ENCODE measurements at places on chromosomes 1 and 21.

DNA sequence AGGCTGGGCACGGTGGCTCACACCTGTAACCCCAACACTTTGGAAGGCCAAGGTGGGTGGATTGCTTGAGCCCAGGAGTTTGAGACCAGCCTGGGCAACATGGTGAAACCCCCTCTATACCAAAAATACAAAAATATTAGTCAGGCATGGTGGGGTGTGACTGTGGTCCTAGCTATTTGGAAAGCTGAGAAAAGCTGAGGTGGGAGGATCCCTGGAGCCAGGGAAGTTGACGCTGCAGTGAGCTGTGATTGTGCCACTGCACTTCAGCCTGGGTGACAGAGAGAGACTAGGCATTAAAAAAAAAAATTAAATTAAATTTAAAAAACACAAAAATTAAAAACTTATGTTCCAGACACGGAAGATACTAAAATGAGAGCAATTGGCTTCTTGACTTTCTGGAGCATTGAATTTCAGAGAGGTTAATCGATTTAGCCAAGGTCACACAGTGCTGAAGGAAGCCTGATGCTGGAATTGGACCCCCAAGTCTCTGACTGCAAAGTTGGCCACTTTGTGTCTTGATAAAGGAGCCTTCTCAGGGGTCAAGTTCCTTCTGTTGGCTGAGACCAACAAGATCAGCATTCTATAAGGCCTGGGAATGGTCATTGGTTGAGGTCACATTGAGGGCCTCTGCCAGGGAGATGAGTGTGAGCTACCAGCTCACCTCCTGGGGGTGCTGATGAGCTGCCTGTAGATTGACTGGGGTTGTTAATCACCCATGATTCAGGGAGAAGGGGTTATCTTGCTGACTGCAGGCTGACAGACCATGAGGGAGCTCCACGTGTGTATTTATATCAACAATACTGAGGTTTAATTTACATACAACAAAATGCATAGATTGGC is 54.3 kb downstream of the RPS6KA1 start:
- DNase-seq: no peak

GRCh38 chr1:107750364-107750959 is 214.5 kb downstream of the VAV3 start:
- peak; percentile 52 for DNase-seq

DNA sequence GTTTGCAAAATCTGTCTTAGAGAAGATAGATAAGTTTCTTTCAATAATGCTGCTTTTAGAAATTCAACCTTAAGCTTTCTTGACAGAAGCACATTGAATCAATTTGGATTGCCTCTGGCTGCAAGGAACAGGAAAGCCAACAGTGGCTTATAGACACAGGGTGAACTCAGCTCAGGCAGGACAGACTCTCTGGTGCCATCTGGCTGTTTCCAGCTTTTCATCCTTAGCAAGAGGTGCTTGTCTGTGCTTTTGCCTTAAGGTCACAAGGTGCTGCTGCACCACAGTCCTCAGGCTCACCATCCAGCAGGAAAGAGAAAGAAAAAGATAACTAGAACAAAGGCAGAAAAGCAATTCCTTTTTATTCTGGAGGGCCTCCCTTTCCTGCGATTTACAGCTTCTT is 93.7 kb upstream of the ETS2 start:
- DNase-seq: no peak

DNA sequence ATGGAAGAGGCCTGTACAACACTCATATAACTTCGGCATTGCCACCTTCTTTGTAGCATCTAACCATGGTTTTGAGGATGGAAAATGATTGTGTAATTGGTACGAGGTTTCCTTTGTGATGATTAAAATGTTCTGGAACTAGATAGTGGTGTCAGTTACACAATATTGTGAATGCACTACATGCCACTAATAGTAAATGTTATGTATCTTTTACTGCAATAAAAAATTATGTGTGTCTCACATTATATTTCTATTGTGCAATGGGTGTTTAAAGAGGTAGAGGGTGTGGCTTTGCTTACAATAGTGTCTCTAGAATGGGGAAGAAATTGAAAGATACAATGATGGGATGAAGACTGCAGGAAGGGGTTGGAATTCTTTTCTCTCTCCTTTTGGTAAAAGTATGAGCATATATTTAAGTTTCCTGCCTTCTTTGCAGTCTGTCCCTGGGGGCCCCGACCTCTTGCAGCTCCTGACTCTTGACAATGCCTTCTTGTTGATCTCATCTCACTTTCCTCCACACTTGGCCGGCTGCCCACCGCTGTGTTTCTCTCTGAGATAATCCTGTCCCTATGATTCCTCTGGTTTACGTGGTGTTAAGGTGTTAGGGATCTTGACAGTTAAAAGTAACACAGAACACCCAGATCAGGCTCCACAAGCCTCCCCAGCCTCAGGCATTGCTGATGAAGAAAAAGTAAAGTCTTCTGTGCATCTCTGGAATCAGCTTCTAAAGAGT is 39.3 kb downstream of the MTARC1 start:
- no peak for DNase-seq

- no peak for DNase-seq
These were observed 3.2 kb upstream of the BEST4 start for GRCh38 chr1:44790968-44791801.

DNA sequence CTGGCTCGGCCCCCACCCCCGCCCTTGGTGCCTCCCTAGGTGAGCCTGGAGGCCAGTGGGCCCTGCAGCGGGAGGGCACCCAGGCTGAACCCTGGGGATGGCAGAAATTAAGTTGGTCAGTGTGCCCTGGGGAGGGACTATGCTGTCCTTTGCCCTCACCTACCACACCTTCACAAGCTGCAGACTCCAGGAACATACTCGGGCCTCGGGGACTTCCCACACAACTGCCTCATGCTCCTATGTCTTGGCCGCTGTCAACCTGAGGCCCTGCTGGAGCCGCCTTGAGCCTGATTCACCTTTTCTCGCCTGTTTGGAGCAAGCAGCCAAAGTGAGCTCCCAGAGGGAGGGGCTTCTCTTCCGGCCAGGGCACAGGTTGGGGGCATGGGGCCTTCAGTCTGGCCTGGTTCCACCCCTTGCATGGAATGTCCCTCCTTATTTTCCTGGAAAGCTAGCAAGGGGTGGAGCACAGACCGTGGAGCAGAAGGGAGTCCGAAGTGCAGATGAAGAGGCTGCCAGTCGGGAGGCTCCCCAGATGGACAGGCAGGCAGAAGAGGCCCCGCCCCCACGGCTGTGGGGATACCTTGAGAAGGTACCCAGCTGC is 24.7 kb downstream of the KNCN start:
- no peak for DNase-seq

DNA sequence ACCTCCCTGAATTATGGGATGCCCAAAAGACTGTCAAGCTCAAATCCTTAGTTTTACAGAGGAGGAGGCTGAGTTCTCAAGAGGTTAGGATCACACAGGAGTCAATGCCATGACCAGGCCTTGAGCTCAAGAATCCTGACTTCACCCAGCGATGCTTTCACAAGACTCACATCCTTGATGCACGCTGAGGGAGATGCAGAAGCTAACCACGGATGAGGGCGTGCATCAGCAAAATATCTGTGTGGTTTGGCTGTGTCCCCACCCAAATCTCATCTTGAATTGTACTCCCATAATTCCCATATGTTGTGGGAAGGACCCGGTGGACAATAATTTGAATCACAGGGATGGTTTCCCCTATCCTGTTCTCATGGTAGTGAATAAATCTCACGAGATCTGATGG is 133.2 kb downstream of the KCNJ6 start:
- DNase-seq: no peak

GRCh38 chr1:37090671-37091070 is 56.4 kb upstream of the GRIK3 start:
- no peak for DNase-seq

GRCh38 chr21:18387994-18388393 is 15.6 kb downstream of the TMPRSS15 start:
- no peak for DNase-seq

GRCh38 chr1:191561276-191561675 is 597.0 kb upstream of the RGS18 start:
- no peak for DNase-seq

DNA sequence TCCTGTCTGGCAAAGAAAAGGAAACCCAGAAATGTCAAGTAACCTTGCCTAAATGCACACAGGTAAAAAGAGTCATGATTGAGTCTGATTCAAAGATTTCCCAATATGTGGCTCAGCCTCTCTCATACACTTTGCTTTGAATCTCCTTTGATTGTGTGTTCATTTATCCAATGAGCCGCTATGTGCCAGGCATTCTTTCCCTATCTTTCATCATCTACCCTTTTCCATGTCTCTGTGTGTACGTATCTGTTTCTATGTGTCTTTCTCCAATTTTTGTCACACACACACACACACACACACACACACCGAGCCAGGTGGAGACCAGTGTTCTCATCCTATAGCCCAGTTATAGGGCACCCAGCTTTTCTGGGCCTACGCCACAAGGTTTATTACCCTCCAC is 35.7 kb upstream of the BCL9 start:
- no peak for DNase-seq

DNA sequence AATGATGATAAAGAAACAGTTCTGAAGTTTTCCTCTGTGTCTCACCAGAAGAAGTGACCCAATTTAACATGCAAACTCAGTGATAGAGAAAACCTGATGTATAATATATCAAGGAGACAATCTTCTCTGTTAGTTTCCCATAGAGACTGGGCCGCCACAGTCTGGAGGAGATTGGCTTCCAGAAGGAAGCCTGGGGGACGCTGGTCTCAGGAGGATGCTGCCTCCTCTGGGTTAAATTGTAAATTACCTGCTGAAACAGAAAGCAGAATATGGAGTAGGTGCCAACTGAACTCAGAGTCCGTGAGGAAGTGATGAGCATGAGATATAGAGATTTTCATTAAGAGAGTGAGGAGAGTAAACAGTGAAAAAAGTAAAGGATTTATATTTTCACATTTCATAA is 15.8 kb downstream of the OR14I1 start:
- DNase-seq: no peak

GRCh38 chr1:85612704-85613361 is 32.3 kb downstream of the CCN1 start:
- DNase-seq: peak; percentile 87

DNA sequence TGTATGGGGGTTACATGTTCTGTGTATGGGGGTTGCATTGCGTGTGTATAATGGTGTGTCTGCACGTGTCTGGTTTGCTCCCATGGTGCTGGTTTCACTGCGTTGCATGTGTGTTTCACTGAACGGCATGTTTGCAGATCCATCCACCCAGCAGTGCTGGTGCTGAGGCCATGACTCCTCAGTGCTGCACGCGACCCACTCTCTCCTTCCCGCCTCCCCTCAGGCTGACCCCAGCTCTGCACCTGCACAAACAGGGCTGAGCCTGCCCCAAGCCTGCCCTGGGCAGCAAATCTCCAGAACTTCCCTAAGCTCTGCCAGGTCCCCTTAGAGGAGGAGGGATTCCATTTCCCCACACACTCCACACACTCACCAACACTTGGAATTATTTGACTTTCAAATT is 18.7 kb downstream of the ACTRT2 start:
- no peak for DNase-seq
